Activated CD4-positive, alpha-beta T cell treated with anti-CD3 and anti-CD28 coated beads, Interleukin-2, amount 50 U/mL, for 48 hours (primary cell): ENCODE measurements at places on chromosomes 16 and 17.

DNA sequence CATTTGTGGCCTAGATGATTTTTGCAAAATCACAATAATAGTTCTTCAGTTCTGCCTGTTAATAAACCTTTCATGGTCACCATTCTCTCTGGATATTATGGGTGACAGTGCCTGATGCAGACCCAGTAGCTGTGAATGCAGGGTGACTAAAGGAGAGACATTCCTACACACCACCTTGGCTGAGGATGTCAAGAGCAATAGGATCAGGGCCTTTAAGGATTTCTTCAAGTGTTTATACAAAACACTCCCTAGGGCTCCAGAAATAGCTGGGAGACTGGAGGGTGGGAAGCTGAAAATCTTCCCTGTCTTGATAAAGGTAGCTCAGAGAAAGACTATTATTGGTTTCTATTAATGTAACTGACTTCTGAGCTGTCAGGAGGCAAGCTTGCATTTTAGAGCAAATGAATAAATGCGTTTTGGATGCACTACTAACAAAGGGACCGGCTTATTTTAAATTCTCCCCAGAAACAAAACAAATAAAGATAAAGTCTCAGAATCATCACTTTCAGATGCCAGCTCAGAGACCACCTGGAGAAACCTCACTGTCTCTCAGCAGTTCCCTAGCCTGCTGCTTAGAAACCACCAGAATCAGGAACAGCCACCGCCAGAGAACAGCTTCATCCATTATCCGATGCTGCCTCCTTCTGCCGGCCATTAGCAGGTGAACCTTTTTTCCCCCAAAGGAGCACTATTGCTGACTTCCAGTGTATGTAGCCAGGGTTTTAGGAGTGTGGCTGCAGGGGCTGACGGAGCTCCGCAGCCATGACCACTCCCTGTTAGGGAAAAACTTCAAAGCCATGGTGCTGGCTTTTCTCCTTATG, 171.4 kb upstream of the DYNLRB2 start:
- DNase-seq, result no peak

DNA sequence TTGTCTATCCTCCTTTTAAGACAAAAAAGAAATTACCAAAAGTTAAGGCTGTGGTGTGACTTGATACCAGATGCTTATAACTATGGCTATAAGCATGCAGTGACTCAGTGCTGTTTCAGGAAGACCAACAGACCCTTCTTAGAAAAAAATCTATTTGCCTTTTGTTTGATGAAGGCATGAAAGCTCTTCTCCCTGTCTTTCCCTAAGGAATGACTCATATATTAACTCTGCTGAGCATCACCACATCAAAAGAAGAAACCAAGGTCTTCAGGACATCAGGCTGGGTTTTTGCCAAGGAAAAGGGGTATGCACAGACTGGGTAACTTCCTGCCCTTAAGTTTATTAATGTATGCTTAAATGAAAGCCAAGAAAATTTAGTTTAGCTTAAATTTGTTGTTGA, 47.1 kb downstream of the VMP1 start:
- no peak for DNase-seq

- peak; percentile 52 for DNase-seq
Observed at GRCh38 chr17:60971515-60972369, 294.1 kb downstream of the BCAS3 start.

DNA sequence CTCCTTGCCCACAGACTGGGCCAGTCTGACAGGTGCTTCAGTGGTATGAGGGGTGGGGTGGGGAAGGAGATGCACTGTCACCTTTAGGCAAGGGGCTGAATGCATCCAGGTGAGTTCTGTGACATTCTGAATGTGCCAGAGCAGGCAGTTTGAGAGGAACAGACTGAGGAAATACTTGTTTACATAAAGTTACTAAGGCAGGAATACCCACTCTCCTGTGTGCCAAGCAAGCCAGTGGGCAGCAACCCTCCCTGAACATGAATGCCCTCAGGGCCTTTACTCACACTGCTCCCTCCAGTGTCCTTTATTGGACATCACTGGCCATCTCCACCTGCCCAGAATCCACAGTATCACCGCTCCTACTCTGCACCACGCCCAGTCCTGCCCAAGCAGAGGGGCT, 33.1 kb upstream of the ULK2 start:
- DNase-seq, result no peak

DNA sequence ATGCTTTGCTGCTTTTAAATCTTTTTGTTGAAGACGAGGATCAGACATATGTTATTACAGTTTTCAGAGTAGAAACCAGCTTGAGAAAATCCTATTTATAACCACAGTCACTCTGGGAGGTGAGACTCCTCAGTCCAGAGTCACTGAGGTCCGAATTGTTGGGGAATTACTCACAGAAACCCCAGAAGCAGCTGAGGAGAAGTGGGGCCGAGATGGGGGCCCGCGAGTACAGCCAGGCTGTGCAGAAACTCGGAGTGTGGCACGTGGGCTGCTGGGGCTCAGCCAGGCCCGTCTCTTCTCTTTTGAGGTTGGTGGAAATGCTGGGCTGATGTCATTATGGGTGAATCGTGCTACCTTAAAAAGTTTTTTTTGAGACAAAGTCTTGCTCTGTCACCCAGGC, 14.4 kb upstream of the GNG13 start:
- DNase-seq, result no peak

GRCh38 chr17:247767-248166, 66.3 kb upstream of the DOC2B start:
- DNase-seq, result no peak

DNA sequence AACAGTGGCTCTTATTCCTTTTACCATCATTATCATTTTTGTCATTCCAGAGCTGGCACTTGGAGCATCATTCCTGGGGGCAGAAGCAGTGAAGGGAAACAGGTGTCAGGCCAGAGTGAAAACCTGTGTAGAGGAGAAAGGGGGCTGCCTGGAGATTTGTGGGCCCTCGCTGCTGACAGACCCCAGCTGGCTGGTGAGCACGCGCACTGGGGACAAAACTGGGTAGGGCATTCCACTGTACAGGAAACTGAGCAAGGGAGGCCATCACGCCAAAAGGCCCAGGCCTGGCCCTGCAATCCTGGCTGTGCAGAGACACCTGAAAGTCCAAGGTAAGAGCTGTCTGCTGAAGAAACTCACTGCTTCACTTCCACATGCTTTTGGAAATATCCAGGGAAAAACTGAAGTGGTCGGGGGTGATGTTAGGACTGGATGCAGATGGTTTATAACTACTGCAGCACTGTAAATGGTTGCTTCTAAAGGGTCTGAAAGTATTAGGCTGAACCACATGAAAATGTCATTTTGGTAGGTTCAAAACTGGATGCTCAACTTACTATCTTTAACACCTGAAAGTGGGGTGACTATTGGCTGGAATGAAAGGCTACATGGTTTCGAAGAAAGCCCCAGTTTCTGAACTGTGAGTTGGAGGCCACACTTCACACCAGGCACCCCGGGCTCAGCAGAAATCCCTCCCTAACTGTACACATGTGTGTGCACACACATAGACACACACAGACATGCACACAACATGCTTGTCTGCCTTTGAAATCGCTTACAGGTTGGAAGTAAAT, 225.0 kb downstream of the C16orf78 start:
- no peak for DNase-seq

GRCh38 chr16:57949595-57950238, 21.2 kb downstream of the CNGB1 start:
- DNase-seq, result no peak

DNA sequence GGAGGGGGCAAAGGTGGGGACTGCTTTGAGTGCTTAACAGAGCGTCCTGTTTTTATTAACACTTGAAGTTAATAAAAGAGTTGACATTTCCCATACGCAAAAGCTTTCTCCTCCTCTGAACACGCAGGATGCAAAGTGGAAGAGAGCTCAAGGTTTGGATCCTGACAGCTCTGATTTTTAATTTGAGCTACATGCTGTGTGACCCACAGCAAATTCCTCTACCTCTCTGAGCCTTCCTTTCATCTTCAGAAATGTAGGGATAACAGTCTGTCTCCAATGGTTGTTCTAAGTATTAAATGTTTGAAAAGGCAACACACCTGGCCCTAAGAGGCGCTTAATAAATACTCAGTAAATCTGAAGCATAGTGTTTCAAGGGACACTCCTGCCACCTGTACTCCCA, 93.0 kb downstream of the CDYL2 start:
- no peak for DNase-seq

DNA sequence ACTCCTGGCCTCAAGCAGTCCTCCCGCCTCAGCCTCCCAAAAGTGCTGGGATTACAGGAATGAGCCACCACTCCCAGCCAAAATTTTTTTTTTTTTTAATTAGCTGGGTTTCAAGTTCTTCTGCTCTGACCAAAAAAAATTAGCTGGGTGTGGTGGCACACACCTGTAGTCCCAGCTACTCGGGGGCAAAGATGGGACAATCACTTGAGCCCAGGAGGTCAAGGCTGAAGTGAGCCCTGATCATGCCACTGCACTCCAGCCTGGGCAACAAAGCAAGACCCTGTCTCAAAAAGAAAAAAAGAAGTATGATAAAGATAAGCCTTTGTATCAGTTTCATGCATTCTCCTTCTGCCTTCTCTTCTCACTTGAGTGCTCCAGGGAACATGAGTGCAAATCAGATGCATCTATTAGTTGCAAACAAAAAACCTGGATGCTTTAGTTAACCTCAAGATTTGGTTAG, 1.9 kb downstream of the NQO1 start:
- DNase-seq, result no peak
